AG09319 (cell line): ENCODE measurements at places on chromosomes 5 and 9.

DNA sequence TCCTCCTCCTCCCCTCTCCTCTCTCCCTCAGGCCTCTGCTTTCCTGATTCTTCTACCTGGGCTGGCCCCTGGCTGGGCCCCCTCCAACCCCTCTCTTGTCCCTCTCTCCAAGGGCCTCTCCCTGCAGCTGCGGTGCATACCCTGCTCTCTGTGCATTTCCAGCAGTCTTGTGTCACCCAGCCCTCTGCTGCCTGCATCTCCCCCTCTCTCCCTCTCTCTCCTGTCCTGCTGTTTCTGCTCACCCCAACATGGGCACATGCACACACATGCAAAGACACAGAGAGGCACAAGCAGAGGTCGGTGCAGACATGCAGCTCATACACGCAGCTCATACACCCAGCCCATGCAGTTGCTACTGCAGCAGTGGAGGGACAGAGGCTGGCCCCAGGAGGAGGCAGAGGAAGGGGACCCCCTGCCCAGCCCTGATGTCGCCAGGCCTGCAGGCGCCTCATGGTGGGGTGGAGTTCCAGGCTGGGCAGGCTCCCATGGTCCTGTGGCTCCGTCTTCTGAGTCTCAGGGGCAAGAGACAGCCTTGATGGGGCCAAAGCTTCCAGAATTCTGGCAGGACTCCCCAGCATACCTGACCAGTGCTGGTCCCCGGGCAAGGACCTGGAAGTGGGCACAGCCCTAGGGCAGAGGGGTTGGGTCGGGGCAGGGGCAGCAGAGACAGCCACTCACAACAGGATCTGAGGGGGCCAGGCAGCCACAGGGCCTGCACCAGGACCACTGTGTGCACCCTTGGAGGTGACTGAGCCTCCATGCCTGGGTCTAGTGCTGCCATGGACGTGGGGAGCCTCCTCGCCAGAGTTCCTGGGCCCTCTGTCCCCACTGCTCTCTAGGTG, 216.9 kb downstream of the C9orf50 start:
- DNase-seq, result no peak

- DNase-seq, result no peak
Measured at GRCh38 chr5:129541648-129542251, 81.7 kb downstream of the ADAMTS19 start.

GRCh38 chr9:93068956-93069355, 10.5 kb downstream of the SUSD3 start:
- no peak for DNase-seq

- DNase-seq, result no peak
Measured at GRCh38 chr5:84273517-84273883, 111.2 kb downstream of the EDIL3 start.

DNA sequence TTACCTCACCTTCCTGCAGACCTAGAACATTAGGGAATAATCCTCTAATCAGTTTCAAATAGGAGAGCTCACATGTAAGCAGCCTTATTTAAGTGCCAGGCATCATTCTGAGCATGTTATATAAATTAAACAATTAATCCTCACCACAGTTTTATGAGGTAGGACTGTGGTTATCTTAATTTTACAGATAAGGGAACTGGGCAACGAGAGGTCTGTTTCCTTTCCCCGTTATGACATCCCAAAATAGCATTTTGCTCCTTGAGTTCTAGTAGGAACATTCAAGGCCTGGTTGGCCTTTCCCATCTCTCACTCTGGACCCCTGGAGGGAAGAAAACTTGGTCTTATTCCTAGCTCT, 19.1 kb upstream of the IFNB1 start:
- DNase-seq, result no peak

DNA sequence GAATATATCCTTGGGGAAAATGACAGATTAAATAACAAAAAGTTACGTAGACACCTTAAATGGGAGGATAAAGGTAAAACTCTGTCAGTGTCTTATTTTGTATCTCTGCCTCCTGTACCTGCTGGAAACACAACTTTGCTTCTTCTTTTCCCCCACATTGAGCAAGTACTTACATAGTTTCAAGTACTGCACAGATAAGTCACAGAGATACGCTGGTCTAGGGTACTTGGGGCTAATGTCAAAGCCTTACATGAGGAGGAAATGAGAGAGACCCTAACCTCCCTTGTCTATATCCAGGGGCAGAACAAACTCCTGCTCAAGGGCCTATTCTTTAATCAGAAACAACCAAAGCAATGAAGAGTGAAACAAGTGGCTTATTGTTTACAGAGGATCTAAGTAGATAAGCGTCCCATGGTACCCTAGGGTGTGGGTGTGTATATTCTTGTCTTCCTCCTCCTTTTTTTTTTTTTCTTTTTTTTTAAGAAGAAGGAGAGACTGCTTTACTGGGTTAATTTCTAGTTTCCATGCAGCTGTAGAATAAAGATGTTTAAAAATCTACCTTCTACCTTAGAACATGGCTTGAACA, 43.1 kb downstream of the ELL2 start:
- no peak for DNase-seq

DNA sequence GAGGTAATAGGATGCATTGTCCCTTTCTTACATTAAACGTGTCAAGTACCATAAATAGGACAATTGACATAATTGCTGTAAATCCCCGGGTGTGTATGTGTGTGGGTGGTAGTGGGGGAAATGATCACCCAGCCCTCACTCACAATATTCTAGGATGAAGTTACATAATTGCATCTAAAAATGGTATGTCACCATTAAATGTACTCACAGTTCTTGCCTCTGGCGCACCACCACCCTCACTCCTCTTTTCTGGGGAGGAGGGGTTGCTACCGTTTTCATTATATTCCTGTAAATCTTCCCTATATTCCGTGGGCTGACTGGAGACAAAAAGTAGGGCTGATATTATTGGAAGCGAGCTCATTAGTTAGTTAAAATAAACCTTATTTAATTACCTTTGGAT, 563.8 kb downstream of the TLR4 start:
- no peak for DNase-seq

GRCh38 chr5:135243556-135244285, 155.3 kb downstream of the MACROH2A1 start:
- DNase-seq, result no peak

DNA sequence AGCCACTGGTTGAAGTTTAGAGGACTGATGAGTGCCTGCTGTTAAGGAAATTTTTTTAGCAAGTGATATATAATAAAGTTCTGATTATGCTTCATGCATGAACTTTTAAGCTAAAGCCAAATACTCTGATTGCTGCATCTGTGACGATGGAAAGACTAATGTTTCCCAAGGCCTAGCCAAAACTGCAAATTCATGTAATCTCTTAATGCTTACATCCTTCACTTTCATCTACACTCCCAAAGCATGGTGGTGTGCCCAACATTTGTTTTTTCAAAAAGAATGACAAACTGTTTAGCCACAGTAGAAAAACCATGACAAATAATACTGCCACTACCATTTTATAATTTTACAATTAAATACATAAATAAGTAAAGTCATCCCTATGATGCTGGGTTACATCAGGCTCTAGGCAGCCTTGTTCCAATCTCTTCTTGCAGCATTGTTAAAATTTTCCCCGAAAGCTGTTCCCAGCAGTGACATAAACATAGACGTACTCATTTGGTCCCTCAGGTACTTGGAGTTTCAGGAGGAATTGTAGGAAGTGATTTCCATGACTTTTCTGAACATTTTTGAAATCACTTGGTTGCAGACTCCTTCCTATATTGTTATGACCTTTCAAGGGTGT, 625.3 kb upstream of the DMAC1 start:
- DNase-seq, result no peak

- no peak for DNase-seq
Measured at GRCh38 chr5:168169791-168170190, 121.7 kb upstream of the WWC1 start.
